ENCODE measurements at places on chromosomes 16 and 17. TPM values are rescaled to one million over a fixed set of nuclear protein-coding genes. Genes with fewer than 3 reads are reported as not detected.

- no peak for DNase-seq
Measured at GRCh38 chr16:82776470-82777146, 149.8 kb downstream of the CDH13 start.

DNA sequence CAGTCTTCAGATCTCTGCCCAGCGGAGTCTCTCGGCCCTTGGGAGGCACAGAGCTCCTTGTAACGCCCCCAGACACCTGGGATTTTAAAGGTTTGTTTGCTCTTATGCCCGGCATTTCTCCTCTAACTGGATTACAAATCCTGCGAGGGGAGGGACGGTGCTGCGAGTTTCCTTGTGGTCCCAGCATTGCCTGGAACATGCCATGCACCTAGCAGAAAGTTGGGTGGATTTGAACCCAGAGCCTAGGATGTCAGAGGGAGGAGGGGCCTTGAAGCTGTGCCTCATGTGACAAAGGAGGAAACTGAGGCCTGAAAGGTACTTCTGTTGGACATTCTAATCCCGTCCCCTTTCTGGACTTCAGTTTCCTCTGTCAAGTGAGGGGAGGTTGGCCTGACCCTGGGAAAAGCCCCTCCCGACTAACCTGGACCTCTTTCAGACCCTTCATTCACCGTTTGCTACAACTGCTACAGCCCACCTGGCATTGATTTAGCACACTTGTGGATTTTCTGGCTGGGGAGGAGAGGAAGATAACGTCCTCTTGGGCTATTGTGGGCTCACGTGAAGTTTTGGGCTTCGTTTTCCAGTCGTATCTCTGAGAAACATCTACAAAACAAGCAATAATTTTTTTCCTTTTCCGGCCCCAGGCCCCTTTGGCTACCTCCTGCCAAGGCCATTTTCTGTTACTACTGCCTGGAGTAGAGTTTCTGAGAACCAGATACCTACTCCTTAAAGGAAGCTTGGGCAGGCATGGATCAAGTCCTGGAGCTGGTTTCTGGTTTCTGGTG lies 30.9 kb downstream of the MRC2 start:
- DNase-seq: no peak

GRCh38 chr17:57970710-57971109 lies 15.5 kb upstream of the CUEDC1 start:
- no peak for DNase-seq

DNA sequence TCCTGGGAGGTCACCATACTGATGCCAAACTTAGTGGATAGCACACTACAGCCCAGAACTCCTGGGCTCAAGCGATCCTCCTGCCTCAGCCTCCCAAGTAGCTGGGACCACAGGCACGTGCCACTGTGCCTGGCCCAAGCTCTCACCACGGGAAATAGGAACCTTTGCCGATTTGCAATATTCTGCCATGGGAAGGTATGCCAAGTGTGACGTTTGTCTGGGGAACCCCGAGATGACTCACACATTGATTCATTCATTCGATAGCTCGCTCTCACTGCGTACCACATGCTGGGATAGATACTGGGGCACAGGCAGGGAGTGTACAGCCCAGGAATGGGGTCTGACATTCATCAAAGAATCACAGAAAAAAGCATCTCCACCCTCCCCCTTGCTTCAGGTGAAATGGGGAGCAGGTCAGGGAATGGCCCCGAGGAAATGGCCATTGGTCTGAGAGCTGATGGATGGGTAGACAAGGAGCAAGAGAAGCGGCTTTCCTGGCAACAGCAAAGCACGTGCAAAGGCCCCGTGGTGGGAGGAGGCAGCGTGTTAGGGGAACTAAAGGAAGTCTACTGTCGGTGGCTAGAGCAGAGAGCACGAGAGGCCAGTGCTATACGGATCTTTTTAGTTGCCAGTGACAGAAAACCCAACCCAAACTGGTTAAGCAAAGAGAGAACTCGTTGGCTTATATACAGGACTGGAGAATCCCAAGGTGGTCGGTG lies 44.1 kb downstream of the DNAH17 start:
- no peak for DNase-seq

The CD7 gene
- total RNA-seq: 7.0 TPM

GRCh38 chr16:29676989-29677785 lies 1.8 kb upstream of the QPRT start:
- no peak for DNase-seq

The TNFRSF17 gene
- total RNA-seq: 3.2 TPM

DNA sequence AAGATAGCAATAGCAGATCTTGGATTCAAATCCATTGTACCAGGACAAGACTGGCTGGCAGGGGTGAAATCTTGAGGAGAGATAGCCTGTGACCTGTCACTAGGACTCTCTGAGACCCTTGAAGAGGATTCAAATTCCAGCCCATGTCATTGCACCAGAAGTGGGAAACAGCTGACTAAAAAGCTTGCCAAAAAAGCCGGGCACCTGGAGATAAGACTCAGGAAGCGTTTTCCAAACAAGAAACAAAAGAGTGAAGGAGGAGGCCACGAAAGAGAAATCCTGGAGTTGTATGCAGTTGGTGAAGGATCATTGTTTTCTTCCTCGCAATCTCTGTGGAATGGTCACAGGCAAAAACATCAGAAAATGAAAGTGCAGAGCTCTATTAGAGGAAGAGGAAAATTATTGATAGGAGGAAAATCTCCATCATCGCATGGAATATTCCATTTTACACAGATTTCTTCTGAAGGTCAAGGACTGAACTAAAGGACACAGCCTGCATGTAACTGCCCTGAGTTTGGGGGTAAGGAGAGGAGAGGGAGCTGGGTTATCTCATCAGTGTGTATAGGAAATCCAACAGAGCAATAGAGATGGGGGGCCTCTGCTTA lies 9.0 kb upstream of the WSB1 start:
- peak; percentile 28 for DNase-seq

The CACNG3 gene
- not detected for total RNA-seq

DNA sequence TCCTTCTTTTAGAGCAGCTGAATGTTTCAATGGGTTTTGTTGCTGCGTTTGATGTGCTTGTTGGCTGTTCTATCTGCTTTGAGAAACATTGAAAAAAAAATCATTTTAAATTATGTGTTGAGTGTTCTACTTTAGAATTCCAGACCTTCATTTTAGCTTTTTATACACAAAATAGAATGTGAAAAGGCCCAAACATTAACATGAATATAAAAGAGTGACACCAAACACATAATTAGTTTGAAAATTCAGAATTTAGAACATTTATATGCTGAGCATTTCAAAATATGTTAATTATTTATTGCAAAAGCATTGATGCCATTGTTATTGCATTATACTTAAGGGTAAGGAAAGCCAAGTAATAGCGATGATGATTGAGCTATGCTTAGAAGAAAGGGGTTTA lies 2.9 kb downstream of the NFAT5 start:
- DNase-seq: peak; percentile 77

GRCh38 chr17:76445697-76446448 lies 7.1 kb downstream of the UBE2O start:
- no peak for DNase-seq

- no peak for DNase-seq
Measured at GRCh38 chr17:3890082-3890877, 2.6 kb downstream of the CAMKK1 start.

All from lung (tissue), 17 donors.